ENCODE measurements at places on chromosomes 1 and 21. TPM values are rescaled to one million over a fixed set of nuclear protein-coding genes. Genes with fewer than 3 reads are reported as not detected.

Gene TEDDM1
- not detected for total RNA-seq

Gene CCDC24
- total RNA-seq = 0.98 TPM

Gene FCAMR
- total RNA-seq = not detected

Gene TSTD1
- total RNA-seq = 40.3 TPM

Gene DIPK1A
- total RNA-seq = 7.0 TPM

Gene S1PR1
- 414 TPM for total RNA-seq

Gene HIVEP3
- total RNA-seq = 5.1 TPM

Gene OR10Z1
- not detected for total RNA-seq

Gene SMCP
- total RNA-seq = not detected

Gene ZFYVE9
- total RNA-seq = 5.4 TPM

Gene E2F2
- 0.69 TPM for total RNA-seq

DNA sequence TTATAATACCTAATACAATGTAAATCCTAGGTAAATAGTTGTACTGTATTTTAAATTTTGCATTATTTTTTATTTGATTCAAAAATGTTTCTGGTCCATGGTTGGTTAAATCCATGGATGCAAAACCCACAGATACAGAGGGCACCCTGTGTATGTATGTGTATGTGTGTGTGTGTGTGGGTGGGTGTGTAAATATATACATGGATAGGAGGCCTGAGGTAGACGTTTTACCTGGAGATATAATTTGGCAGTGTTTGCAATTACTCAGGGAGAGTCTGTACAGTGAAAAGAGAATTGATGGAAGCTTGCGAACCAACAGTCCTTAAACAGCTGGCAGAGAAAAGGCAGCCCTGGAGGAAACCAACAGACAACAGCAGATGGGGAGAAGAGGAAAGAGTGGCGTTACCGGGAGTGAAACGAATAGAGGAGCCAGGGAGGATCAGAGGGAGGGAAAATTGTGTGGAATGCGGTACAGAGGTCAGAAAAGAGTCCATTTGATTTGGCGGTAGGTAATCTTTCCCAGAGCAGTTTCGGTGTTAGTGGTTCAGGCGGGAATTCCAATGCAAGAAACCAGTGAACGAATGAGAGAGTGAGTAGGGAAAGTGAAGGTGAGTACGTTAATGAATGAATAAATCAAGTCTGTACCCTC, 47.9 kb upstream of the NBL1 start:
- H3K36me3 ChIP-seq = peaks cover 5% of the 10 kb centered on the region
- H3K27ac ChIP-seq = peak overlapping the region; percentile 100
- no peak for DNase-seq
- H3K27me3 ChIP-seq = no peaks in the 10 kb centered on the region
- H3K4me3 ChIP-seq = peak overlapping the region; percentile 90

DNA sequence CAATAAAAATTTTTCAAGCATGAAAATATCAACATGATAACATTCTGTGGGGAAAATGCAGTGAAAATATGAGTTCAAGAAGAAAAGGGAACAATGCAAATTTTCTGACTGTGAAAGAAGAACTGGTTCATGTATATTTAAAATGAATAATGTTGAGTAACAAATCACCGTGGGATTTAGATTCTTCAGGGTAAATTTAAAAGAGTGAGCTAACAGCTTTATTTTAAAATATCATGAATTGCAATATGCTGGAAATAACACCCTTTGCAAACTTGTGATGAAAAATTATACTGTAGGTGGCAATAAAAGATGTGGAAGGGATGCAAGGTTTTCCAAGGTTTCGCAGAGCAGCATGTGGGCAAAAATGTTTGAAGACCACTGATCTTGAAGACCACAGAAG, 13.2 kb upstream of the SSX2IP start:
- no peak overlapping the region for H3K4me3 ChIP-seq
- H3K27me3 ChIP-seq = no peaks in the 10 kb centered on the region
- no peak for DNase-seq

- no peak overlapping the region for H3K27ac ChIP-seq
- H3K36me3 ChIP-seq = no peaks in the 10 kb centered on the region
- no peak for DNase-seq
- H3K4me1 ChIP-seq = no peaks in the 10 kb centered on the region
Measured at GRCh38 chr1:154145986-154146385, 8.9 kb downstream of the NUP210L start.

GRCh38 chr1:54107131-54107530, 45.7 kb downstream of the CDCP2 start:
- peaks cover 3% of the 10 kb centered on the region for H3K36me3 ChIP-seq
- no peak for DNase-seq
- H3K27ac ChIP-seq = no peak overlapping the region
- no peaks in the 10 kb centered on the region for H3K4me1 ChIP-seq
- no peak overlapping the region for H3K4me3 ChIP-seq

DNA sequence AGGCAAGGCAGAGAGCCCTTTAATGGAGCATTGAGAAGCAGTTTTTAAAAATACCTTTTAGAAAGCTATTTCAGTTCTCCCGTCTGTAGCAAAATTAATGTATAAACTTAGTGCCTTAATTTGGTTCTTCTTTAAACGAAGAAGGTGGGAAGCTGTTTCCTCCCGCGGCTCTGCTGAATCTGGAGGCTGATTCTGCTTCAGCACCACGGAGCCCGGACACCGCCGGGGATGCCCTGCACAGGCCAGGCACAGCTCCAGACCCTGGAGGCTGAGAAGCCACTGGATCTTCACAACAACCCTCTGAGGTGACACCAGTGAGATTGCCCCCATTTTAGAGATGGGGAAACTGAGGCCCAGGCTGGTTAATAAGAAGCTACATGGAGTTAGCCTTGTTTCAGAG, 175.8 kb upstream of the VAMP3 start:
- H3K27me3 ChIP-seq = no peaks in the 10 kb centered on the region
- no peak for DNase-seq
- no peak overlapping the region for H3K27ac ChIP-seq
- no peaks in the 10 kb centered on the region for H3K36me3 ChIP-seq
- H3K4me3 ChIP-seq = no peak overlapping the region

- H3K36me3 ChIP-seq = no peaks in the 10 kb centered on the region
- no peak within 1 kb of the TSS for H3K27ac ChIP-seq
- H3K4me3 ChIP-seq = no peak within 1 kb of the TSS
- DNase-seq = no peak
Measured at GRCh38 chr1:26021647-26022403, at the start of gene EXTL1. TSS of gene EXTL1 (plus strand) at chr1:26021775. CDS start at chr1:26022647, 872 bp downstream.

- H3K36me3 ChIP-seq = peaks cover 46% of the 10 kb centered on the region
- H3K27me3 ChIP-seq = no peaks in the 10 kb centered on the region
- H3K27ac ChIP-seq = no peak overlapping the region
- DNase-seq = no peak
- peaks cover 41% of the 10 kb centered on the region for H3K4me1 ChIP-seq
- peak overlapping the region; percentile 90 for H3K4me3 ChIP-seq
Measured at GRCh38 chr1:226064816-226065248, 2.3 kb downstream of the H3-3A start.

DNA sequence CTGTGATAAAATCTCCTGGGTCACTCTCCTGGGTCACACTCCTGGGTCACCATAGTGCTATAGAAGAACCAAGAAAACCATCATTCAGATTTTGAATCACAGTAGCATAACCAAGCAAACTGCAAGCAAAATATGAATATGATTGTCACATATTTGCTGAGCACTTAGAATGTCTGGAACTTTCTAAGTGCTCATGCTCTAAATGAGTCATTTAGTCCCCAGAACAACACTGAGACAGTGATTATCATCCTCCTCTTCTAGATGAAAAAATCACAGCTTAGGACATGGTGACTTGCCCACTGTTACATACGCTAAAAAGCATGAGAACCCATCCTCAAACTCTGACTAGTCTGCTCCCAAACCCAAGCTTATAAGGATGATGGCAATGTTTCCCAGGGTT, 39.5 kb upstream of the DDAH1 start:
- H3K4me1 ChIP-seq = no peaks in the 10 kb centered on the region
- no peak overlapping the region for H3K27ac ChIP-seq
- DNase-seq = no peak
- H3K27me3 ChIP-seq = peaks cover 5% of the 10 kb centered on the region
- no peak overlapping the region for H3K4me3 ChIP-seq
- H3K36me3 ChIP-seq = no peaks in the 10 kb centered on the region

DNA sequence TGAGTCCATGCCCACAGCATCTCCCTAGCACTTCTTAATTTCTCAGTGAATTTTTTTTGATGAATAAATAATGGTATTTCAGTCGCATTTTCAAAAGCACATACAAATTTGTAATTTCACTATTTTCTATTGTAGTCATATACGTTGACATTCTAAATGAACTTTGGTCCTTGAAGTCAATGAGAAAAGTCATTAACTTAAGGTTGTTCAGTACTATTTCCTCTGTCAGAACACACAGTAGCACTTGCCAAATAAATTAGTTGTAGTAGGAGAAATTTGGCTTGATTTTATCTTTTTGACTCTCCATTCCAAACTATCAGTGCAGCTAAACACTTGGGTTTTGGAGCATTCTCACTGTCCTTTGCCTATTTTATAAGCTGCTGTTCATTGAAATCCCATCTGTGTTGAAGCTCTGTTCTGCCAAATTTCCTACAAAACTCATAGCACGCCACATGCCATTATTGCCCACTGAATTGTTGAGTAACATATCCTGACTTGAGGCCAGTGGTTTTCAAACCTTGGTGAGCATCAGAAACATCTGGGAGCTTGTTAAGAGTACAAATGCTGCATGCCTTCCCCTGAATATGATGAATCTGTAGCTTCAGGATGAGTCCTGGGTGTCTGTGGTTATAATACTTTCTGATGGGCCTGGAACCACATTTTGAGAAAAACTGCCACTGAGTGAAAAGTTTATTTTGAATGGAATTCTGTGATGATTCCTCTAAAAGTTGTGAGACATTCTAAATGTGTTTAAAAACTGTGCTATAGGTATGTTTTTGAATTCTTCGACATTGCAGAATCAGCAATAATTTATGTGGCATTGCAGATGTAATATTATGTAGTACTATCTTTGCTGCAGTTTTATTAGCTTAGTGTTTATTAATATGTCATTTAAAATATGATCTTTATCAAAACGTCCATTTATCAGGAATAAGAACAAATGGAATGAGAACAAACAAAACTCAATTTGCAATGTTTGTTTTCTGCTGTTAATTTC, 78.9 kb downstream of the DNM3 start:
- DNase-seq = no peak
- no peaks in the 10 kb centered on the region for H3K27me3 ChIP-seq
- H3K27ac ChIP-seq = no peak overlapping the region
- no peaks in the 10 kb centered on the region for H3K4me1 ChIP-seq
- H3K36me3 ChIP-seq = no peaks in the 10 kb centered on the region

DNA sequence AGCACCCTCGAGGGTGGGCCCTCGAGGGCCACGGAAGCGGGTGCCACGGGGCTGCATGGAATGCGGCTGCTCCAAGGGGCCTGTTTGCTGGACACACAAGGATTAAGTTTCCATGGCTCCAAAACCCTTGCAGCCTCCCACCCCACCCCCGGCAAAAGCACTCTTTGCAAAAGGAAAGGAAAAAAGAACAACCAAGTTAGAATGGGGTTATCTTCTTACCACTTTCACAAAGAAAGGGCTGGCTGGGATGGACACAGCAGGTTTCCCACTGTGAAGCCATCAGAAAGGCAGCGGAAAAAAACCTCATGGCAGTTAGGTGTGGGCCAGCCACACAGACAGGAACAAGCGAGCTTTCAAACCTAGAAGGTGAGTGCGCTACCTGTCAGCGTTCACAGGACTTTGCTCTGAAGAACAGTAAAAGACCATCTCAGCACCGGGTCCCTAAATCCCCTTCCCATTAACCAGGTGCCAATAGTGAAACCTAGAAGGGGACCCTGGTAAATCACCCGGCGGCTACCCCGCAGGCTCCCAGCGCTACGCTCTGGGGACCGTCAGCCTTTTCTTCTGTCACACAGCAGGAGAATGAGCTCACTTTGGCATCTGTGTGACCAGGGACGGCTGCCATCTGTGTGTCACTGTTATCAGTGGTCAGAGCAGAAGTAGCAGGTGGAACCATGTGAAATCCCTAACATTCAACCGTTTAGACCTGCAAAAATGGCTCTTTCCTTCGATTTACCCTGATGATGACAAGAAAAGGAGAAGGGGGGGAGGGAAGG, 93.0 kb downstream of the SIM2 start:
- no peak overlapping the region for H3K27ac ChIP-seq
- no peak overlapping the region for H3K4me3 ChIP-seq
- DNase-seq = no peak
- no peaks in the 10 kb centered on the region for H3K36me3 ChIP-seq

DNA sequence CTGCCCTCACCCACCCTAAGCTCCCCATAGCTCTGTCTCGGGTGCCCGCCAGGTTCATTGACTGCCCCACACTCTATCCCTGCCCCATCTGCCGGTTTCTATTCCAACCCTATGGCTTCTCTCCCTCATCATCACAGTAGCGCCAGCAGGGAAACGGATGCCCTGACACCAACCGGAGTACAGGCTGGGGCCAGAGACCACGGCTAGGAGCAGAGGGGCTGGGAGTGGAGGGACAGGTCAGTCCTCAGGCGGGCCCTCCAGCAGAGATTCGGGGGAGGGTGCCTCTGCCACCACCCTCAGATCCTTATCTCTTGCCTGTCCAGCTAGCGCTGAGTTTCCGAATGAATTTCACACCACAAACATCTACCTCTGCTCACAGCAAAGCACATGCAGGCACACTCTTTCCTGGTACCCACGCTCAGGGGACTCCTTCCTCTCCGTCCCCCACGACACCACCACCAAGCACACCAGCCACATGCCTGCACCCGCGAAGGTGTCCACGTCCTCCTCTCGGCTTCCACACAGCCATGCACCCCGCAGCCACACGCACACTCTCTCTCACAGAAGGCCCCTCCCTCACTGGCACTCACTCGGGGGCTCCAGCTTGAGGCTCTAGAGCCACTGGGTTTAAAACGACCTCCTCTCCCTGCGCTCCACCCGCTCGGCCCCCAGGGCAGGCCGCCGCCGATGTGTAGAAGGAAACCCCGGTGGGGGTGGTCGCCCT, 7.2 kb downstream of the TAL1 start:
- DNase-seq = no peak
- no peak overlapping the region for H3K4me3 ChIP-seq
- peaks cover 19% of the 10 kb centered on the region for H3K4me1 ChIP-seq
- H3K27ac ChIP-seq = no peak overlapping the region
- H3K36me3 ChIP-seq = no peaks in the 10 kb centered on the region

GRCh38 chr21:35969281-35969680, 91.0 kb downstream of the SETD4 start:
- H3K4me3 ChIP-seq = no peak overlapping the region
- no peak for DNase-seq
- no peaks in the 10 kb centered on the region for H3K4me1 ChIP-seq
- H3K36me3 ChIP-seq = no peaks in the 10 kb centered on the region
- no peak overlapping the region for H3K27ac ChIP-seq
- H3K27me3 ChIP-seq = no peaks in the 10 kb centered on the region

DNA sequence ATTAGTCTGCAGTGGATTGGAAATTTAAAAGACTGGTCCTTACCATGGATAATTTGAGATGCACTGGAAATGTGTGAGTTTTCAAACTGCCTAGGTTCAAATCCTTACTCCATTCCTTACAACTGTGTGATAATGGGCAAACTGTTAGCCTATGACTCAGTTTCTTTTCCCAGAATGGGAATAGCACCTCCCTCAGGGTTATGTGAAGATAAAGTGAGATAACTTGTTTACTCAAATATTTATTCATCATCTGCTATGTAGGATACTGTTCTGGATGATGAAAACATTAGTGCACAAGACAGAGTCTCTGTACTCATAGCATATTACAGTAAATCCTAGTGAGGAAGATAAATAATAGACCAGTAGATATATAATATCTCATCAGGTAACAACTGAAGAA, 28.6 kb downstream of the LRIG2 start:
- no peak overlapping the region for H3K4me3 ChIP-seq
- H3K27ac ChIP-seq = no peak overlapping the region
- no peaks in the 10 kb centered on the region for H3K27me3 ChIP-seq
- H3K36me3 ChIP-seq = peaks cover 88% of the 10 kb centered on the region
- no peaks in the 10 kb centered on the region for H3K4me1 ChIP-seq
